ENCODE measurements at places on chromosomes 5 and 9.

DNA sequence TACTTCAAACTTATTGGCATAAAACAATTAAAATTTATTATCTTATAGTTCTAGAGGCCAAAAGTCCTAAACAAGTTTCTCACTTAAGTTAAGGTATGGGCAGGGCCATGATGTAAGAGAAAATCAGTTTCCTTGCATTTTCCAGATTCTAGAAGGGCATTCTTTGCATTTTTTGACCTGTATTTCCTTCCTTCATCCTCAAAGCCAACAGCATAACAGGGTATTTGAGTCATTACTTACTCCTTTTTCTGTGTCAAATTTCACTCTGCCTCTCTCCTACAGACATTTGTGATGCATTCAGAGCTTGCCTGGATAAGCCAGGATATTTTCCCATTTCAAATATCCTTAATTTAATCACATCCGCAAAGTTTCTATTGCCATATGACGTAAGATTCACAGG, 1499.0 kb downstream of the EFNA5 start:
- no peak for DNase-seq

- no peak for DNase-seq
Observed at GRCh38 chr9:131875828-131876485, 136.1 kb upstream of the RAPGEF1 start.

- no peak for DNase-seq
Observed at GRCh38 chr5:143543358-143544255, 140.1 kb upstream of the NR3C1 start.

DNA sequence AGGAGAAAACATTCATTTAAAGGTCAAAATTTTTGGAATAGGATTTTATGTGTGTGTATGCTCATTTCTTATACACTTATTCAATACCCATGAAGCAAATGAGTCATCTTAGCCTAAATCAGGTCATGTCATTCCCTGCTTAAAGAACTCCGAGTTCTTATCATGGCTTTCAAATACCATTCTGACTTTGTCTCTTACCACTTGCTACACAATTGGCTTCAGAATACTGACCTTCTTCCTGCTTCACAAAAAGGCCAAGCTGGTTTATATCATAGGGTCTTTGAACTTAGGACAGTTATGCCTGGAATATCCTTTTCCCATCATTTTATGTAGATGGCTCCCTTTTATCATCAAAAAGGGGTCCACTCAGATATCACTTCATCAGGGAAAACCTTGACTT, 652.2 kb upstream of the WWC1 start:
- DNase-seq: no peak

DNA sequence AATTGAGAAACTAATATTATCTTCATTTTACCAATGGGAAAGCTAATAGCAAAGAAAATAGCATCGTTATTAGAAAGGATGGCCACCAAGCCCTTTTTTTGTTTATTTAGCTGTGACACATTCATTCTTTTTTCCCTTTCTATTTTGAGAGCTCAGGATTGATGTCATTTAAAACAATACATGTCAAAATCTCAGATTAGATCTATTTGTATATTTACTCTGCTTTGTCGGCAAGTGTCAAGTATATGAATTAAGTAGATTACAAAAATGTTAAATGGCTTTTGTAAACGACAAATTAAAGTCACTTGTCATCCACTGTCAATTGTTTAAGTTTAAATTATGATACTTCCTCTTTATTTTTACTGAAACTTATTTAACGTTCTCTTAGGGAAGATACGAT, 118.9 kb downstream of the PAM start:
- no peak for DNase-seq

- no peak for DNase-seq
Observed at GRCh38 chr9:129054163-129054851, 17.9 kb downstream of the MIGA2 start.

DNA sequence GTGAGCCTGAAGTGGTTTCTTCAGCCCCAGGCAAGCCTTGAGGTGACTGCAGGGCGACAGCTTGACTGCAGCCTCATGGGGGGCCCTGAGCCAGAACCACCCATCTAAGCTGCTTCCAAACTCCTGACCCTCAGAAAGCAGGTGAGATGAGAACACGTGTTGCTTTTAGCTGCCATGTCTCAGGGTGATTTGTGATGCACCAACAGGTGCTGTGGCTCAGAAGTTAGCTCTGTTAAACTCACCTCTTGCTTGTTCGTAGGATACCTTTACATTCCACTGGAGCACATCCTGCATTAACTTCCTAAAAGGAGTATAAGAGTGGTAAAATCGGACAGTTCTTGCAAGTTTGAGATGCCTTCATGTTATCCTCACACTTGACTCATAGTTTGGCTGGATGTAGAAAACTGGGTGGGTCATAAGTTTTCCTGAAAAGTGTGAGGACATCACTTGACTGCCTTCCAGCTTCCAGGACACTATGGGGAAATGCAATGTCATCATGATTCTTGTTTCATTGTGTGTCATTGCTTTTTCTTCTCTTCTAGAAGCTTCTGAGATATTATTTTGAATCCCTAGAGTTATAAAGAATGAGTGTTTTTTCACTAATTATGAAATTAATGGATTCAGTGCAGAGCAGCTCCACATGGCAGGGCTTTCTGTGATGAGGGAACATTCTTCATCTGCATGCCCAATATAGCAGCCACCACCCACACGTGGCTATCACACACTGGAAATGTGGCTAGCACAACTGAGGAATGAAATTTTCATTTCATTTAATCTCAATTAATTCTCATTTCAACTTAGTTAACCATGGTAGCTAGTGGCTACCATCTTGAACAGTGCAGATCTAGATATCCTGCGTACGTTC, 92.3 kb downstream of the HSD17B3 start:
- DNase-seq: no peak

GRCh38 chr5:128673970-128674369, 135.9 kb upstream of the FBN2 start:
- DNase-seq: no peak

DNA sequence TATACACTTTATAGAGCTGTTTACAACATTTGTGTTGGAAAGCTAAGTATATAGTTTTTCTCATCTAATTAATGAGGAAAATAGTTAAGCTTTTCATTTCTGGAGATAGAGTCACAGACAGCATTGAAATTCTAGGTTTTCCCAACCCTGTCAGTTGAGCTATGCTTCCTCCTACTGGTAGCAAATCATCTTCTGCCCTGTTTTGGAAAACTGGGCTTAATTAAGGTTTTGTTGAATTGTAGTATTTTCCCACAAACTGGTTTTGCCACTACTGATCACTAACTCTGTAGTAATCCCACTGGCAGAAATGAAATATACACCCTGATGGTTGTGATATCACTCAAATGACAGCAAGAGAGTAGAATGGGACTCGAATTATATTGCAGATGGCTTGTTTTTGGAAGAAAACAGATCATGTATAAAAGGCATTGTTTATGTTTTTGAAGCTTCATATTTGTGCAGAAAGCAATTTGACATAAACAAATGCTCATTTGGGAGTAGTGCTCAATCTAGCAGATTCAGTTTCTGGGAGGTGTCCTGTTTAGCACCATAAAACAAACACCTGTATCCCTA, 46.6 kb downstream of the CD180 start:
- no peak for DNase-seq

DNA sequence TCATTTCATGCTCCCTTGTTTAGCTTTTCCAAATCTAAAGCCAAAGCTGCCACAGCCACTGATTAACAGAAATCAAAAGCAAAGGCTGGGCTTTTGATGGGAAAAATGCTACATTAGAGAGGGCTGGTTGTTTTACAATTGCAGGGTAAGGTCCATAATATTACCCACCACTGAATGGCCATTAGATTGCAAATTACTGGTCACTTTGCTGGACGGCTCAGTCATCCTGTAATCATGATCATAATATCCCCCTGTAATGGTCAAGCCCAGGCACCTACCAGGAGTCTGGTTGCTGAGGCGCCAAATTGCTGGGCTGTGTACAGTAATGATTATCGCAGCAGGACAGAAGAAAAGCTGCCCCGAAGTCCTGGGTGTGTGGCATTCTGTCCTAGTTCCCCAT, 286.5 kb downstream of the ZSWIM6 start:
- no peak for DNase-seq

DNA sequence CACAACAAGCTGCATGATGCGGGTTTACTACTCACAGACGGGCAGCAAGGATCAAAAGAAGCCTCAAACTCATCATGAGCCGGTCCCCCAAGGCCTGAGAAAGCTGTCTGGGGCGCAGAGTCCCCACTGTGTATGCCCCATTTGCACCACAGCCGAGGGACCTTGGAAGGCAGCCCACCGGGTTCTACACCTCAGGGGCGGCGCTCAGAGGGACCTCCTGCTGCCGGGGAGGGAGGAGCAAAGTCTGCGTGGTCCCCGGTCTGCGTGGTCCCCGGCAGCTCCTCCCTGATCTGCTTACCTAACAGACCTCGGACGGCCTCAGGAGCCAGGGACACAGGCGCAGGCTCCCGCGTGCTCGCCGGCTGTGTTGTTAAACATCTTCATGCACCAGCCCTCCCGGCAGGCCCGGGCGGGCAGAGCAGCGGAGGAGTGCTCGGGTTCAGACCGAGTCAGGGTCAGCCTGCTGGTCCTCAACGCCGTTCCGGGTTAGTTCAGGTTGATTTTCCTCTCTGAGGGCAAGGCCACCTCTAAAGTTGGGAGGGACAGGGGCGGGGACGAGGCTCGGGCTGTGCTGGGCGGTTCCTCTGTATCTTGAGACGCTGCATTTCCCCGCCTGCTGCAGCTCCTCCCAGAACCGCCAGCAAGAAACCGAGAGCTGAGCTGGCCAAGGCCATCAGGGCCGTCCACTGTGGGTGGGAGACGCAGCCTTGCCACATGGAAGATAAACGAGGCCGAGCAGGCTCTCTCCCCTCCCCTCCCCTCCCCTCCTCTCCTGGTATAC, 74.6 kb downstream of the MRPL36 start:
- no peak for DNase-seq

- no peak for DNase-seq
Observed at GRCh38 chr9:121735793-121736770, 84.6 kb downstream of the DAB2IP start.

GRCh38 chr5:155455791-155456514, 442.4 kb downstream of the KIF4B start:
- DNase-seq: no peak

DNA sequence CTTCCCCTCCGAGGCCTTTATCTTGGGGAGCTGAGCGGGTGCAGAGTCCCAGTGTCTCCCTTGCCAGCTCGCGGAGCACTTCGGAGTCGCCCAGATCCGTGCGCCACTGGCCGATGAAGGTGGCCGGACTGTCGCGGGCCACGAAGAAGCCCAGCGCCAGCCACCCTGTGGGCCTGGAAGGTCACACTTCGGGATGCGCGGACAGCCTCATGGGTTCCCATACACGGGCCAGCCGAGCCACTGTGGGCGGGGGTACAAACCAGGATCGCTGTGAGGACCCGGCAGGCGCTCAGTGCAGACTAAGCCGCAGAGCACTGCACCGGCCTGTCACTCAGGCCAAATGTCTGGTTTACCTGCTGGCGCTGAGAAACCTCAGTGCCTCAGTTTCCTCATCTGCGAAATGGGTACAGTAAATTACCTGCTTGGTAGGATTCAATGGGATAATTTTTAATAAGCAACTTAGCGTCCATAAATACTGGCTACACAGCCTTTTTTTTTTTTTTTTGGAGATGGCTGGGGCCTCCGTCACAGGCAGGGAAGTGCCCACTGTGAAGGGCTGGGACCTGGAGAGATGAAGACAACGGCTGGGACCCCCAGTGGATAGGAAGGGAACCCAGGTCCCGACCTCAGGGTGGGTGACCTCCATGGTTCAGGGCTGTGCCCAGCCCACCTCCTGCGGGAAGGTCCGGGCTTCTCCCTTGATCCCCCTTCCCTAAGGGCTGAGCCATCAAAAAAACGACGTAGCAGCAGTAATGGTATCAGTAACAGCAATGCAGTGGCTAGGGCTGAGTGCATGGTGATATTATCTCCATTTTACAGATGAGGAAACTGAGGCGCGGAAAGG, 38.7 kb upstream of the CTSV start:
- no peak for DNase-seq

GRCh38 chr9:128911529-128912035, 9.2 kb upstream of the PHYHD1 start:
- DNase-seq: no peak

- no peak for DNase-seq
Observed at GRCh38 chr5:132054697-132055440, 5.6 kb upstream of the IL3 start.

GRCh38 chr9:137333016-137333671, 31.1 kb upstream of the NRARP start:
- DNase-seq: no peak

- DNase-seq: no peak
Observed at GRCh38 chr5:158840193-158840592, 259.5 kb downstream of the EBF1 start.

- no peak for DNase-seq
Observed at GRCh38 chr5:94402096-94402495, 216.3 kb downstream of the KIAA0825 start.

- DNase-seq: no peak
Observed at GRCh38 chr9:135993765-135994500, 32.8 kb upstream of the UBAC1 start.

DNA sequence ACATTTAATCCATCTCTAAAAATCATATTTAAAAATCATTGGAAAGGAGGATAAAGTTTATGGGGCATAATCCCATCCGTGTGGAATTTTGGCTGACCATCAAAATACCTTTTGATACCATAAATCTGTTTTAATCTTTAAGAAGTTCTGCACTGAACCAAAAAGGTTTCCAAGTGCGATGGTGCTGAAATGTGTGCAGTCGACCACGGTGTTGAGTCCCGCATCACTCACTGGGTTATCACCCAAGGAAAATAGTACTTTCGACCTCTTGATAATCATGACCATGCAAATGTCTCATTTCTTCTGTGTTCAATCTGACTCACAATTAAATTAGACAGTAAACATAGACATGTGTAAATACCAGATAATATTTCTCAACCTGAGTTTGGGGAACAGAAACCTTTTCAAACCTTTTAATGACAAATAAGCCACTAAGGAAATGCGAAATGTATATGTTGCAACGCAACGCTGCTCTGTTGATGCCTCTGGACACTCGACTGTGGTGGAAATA, 62.0 kb upstream of the CDH6 start:
- DNase-seq: no peak

- DNase-seq: no peak
Observed at GRCh38 chr5:58466939-58467338, 7.1 kb upstream of the PLK2 start.

DNA sequence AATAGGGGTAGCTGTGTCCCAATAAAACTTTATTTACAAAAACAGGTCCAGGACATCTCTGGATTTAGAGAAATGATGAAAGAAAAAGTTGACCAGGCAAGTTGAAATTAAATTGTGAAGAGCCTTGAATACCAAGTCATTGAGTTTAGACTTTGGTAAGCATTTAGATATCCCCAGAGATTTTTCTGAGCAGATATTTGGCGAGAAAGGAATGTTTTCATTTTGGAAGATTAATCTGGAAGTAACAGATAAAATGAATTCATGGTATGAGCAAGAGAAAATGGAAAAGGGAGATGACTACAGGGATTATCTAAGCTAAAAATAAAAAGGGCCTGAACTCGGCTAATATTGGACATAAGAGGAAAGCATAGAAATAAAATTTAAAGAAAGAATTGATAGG, 157.6 kb downstream of the ACTL7B start:
- DNase-seq: no peak

GRCh38 chr5:136522217-136522956, 157.0 kb upstream of the TRPC7 start:
- no peak for DNase-seq

Measured in activated CD4-positive, CD25-positive, alpha-beta regulatory T cell treated with anti-CD3 and anti-CD28 coated beads, Interleukin-2, amount 50 U/mL, for 72 hours (primary cell).